ENCODE measurements at places on chromosomes 3 and 15.

DNA sequence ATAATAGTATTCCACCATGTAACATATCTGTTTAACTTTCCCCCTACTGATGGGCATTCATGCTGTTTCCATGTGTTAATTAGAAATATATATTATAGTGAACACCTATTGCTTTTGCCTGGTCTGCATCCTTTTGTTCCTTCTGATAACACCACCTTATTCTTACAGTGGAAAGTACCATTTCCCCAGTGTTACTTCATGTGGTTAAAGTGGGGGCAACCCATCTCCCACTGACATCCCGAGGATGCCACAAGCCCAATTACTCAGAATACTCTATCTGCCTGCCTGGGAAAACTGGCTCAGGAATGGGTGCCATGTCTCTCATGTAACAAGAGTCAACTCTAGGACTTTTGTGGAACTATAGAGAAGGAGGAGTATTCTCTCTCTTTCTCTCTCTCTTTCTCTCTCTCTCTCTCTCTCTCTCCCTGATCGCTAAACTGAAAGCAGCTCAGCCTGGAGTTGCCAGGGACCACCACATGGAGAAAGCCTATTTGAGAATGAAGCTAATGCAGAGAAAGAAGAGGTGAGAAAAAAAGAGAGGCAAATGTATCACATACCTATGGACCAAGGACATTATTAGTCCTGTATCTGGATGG is 66.4 kb upstream of the PPIB start:
- DNase-seq: no peak

- no peak for DNase-seq
Observed at GRCh38 chr15:71115567-71116351, 488 bp downstream of the THSD4 start.

DNA sequence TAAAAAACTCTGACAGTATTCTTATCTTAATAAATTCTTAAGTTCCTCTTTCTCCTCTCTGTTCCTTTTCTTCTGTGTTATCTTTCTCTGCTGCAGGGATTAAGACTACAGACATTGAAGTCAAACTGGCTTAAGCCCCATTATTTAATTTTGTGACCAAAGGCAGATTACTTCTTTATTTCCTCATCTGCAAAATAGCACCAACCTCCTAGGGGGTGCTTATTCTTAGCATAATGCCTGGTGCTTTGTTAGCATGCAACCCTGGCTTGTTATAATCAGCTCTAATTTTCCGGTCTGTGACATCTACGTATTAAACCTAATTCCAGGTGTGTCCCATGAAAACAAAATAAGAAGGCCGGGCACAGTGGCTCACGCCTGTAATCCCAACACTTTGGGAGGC is 23.8 kb downstream of the SEMA6D start:
- no peak for DNase-seq

DNA sequence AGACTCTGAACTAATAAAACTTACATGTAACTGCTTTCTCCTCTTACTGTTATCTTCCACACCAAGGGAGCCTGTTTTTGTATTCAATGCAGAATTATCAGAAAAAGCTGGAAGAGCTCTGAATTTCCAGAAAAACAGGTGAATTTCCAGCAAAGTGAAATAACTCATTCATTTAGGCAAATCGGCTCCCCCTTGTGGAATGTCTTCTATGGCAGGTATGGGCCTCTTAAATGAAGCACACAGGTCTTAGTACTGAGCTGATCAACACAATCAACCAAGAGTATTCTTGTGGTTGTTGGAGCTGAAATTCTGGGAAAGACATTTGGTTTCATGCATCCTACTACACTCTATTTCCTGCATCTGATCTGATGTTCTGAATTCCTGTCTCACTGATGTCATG is 31.0 kb upstream of the PTPRG start:
- no peak for DNase-seq

DNA sequence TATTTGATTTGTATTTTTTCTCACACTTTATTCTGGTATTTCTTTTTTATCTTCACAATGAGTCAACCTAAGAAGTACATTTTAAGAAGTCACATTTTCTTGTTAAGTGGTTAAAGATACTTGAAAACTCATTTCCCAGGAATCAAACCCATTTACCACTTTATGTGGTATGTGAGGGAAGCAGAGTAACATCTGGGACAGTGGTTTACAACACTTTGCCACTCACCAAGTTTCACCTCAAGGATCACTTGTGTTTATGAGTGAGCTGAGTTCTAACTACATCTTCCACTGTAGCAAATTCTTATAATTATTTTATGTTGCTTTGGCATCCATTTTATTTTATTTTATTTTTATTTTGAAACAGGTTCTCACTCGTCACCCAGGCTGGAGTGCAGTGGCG is 53.8 kb downstream of the IGSF11 start:
- DNase-seq: no peak

DNA sequence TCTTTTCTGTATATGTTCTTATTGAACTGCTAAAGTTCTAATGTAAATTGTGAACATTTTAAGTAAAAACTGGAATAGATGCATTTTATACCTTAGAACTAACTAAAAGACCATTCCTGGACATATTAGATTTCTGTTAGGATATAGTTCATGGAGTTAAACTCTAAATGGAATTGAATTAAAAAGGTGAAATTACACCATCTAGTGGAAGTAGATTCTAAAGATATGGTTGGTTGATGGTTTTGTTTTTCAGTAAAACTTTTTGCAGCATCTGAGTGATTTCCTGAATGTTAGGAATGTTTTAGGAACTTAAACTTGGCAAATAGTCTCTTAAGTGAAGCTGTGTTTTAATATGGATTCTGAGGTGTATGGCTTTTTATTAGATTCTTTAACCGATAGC is 96.8 kb downstream of the SLMAP start:
- DNase-seq: no peak

All from activated T-cell treated with anti-CD3 and anti-CD28 coated beads for 4 hours (primary cell).